ENCODE measurements at places on chromosomes 7 and 10.

DNA sequence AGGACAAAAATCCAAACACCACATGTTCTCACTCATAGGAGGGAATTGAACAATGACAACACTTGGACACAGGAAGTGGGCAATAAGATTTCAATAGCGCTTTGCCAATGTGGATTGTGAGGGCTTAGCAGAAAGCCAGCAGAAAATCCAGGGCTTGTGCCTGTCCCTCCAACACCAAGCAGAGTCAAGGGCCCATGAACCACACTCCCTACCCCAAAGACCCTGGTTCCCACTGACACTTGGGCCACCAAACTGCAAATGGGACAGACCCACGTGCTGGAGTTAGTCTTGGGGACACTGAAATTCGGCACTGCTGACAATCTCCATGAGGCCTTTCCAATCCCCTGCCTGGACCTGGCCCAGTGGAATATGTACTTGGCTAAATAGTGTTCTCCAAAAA lies 67.0 kb downstream of the GRID1 start:
- no peak for DNase-seq

GRCh38 chr7:38330861-38331621 lies 57.6 kb upstream of the TARP start:
- no peak for DNase-seq

- no peak for DNase-seq
These were observed 221.3 kb downstream of the ARHGAP12 start for GRCh38 chr10:31707093-31708039.

DNA sequence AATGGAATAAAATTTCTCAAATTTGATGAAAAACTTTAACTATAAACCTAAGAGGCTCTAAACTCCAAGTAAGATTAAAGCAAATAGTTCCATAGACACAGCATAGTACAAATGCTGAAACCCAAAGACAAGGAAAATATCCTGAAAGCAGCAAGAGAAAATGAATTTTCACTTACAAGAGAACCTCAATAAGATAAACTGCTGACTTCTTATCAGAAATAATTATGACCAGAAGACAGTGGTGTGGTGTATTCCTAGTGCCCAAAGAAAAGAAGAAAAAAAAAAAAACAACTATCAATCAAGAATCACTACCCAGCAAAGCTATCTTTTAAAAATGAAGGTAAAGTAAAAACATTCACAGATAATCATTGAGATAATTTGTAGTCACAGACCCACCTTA lies 106.3 kb downstream of the DYNC1I1 start:
- DNase-seq: no peak

DNA sequence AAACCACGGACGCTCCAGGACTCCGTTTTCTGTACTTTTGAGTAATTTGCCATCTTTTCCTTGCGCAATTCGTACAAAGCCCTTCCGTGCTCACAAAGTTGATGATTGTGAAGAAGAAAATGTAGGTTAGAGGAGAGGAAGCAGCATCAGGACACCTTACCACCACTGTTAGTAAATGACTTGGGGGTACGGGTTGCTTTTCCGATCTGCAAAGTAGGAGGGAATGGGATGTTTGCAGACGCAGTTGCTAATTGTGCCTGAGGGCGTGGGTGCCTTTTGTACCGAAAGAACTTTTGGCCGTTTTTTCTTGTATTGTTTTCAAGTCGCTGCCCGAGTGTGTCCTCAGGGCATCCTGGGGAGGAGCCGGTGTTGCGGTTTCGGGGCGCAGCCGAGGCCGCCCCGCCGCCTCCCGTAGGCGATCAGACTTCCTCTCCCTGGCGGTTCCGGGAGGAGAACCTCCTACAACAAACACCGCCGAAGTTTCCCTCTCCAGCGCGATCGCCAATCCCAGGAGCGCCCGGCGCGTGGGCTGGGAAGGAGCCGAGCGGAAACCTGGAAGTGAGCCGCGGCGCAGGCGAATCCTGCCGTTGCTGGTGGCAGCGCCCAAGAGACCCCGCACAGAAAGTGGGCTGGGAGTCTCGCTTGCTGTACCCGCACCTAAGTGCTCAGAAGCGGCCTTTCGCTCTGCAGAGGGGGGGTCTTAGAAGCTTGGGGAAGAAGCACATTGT lies 1.0 kb downstream of the PRR15 start:
- no peak for DNase-seq

GRCh38 chr7:98740643-98741042 lies 123.6 kb downstream of the NPTX2 start:
- no peak for DNase-seq

- DNase-seq: no peak
These were observed 148.8 kb downstream of the CCDC3 start for GRCh38 chr10:12852687-12853086.

DNA sequence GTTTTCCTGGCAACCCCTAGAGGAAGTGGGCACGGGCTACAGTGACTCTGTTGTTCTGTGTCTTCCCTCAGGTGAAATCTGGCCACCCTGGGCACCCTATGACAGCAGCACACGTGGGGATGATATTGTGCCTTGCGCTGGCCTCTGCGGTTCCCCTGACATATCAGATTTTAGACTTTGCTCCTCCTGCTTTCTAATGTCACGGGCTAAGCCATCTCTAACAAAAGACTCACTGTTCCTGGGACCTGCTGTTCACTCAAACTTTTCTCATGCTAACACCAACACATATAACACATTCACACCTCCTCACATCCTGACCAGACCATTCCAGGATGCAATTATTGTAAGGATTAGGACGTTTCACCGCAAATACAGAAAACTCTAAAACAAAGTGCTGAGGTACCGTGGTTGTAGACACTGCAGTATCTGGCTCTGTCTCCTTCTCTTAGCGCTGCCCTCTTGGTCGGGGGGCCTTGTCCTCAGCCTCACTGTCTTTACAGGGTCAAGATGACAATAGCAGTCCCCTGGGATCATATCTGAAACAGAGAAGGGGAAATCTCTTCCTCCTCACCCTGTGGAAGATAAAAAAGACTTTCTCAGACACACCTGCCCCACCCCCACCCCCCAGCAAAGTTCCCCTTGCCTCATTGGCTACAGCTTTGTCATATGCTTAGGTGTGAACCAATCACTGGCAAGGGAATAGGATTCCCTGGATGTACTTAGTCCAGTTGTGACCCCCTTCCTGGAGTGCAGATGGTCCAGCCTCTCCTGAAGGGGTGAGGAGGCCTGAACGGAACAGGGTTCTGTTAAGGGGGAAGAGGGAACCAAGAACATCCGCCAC lies 14.1 kb downstream of the CHN2 start:
- DNase-seq: no peak

GRCh38 chr7:16492513-16493062 lies 27.1 kb upstream of the SOSTDC1 start:
- no peak for DNase-seq

DNA sequence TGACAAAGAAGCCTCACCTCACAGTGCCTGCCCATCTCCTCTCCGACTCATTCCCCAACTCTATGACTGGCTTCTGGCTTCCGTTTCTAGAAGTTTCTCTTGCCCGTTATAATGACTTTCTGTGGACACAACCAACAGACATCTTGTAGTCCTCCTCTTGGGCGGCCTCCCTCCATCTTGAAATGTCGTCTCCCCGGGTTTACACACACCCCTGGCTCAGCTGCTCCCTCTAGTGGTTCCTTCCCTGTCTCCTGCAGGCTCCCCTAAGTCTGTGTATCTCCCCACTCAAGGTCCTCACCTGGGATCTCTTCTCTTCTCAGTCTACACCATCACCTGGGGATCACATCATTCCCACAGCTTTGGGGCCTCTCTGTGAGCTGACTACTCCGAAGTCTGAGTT lies 123.4 kb upstream of the NEBL start:
- DNase-seq: no peak

DNA sequence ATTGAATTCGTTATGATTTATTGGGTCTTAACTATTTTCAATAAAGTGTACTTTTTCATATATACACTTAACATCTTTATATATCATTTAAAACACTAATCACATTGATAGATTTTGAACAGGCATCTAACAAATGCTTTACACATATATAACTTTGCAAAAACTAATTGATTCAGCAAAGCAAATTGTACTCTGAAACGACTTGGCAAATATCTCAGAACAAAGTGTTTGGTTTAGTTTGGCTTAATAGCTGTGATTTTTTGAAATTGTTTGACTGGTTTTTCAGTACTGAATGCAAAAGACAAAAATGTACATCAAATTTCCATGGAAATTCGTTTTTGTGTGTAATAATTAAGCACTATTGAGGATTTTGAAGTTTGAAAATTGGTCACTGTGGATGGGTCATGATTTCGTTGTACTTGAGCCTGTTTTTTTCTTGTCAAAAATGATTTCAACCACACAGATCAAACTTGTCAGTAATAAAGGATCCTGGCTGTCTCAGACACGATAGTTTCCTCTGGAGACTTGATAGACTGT lies 125.3 kb upstream of the SLC25A13 start:
- DNase-seq: no peak

- no peak for DNase-seq
These were observed 127.7 kb downstream of the ADCY1 start for GRCh38 chr7:45701701-45702510.

DNA sequence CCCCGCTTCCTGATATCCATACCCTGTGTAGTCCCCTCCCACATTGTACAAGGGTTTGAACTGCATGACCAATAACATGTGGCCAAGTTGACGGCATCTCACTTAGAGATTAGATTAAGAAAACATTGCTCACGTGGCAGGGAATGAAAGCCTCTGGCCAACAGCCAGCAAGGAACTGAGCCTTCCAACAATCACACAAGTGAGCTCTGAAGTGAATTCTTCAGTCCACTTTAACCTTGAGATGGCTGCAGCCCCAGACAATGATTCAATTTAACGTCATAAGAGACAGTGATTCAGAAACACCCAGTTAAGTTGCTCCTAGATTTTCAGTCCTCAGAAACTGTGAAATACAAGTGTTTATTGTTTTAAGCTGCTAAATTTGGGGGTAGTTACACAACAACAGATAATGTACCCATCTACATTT lies 165.9 kb upstream of the PLXNA4 start:
- DNase-seq: no peak

Data from SHP77 treated with DMSO at 0.1 percent for 48 hours (cell line).